ENCODE measurements at places on chromosomes 1 and 21.

- DNase-seq = peak; percentile 35
These were observed 43.4 kb upstream of the RHOU start for GRCh38 chr1:228691926-228692325.

DNA sequence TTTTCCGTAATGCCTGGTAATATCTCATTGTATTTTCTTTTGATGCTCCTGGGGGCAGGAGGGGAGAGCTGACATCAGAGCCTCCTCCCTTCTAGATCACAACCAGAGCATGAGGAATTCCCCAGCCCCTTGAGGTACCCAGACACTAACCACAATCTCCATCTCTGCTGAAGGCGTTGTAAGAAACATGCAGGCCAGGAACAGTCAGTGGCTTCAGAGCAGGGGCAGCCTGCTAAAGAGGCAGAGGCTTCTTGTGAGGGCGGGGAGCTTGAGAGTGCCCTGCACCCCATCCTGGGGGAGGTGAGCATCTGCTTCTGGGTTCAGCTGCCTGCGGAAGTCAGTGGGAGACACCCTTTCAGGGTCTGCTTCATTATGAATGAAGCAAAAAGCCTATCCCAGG lies 19.0 kb downstream of the MAPKAPK2 start:
- no peak for DNase-seq

GRCh38 chr1:109849655-109850054 lies 61.0 kb upstream of the CSF1 start:
- no peak for DNase-seq

GRCh38 chr21:26939601-26940111 lies 27.2 kb downstream of the ADAMTS5 start:
- DNase-seq = no peak

GRCh38 chr1:150615346-150616201 lies 13.8 kb downstream of the ENSA start:
- DNase-seq = no peak

DNA sequence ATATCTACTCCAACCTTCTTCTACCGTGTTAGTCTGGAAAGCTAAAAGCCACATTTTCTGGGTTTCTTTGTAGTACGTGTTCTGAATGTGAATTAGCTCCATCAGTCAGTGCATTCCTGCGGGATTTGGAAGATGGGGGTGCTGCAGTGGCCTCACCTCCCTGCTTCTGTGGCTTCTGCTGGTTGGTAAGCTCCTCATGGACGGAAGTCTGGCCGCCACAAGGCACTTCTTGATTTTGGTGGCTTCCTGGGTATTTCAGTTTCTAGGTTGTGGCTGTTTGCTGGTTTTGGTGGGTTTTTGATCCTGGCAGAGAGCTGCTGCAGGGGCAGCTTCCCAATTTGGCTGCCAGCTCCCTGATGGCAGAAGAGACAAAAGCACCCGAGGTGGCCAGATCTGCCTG lies 20.9 kb upstream of the TACSTD2 start:
- DNase-seq = no peak

DNA sequence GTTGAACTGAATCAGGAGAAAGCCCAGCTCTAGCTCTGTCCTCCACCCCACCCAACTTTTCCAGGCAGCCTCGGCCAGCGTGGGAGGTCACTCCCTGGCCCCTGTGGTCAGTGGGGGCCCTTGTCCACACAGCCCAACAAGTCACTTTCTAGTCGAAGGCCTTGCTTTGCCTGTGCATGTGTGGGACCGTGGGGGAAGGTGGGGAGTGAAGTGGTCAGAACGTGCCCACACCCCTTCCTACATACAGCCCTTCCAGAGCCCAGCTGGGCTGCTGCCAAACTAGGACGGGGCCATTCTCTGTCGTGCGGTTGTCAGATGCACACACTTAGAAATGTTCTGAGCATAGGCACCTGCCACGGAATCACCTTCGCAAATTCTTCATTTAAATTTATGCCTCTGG lies 18.0 kb downstream of the FAAP20 start:
- no peak for DNase-seq

- DNase-seq = no peak
These were observed 88.2 kb downstream of the PBX1 start for GRCh38 chr1:164647211-164647610.

DNA sequence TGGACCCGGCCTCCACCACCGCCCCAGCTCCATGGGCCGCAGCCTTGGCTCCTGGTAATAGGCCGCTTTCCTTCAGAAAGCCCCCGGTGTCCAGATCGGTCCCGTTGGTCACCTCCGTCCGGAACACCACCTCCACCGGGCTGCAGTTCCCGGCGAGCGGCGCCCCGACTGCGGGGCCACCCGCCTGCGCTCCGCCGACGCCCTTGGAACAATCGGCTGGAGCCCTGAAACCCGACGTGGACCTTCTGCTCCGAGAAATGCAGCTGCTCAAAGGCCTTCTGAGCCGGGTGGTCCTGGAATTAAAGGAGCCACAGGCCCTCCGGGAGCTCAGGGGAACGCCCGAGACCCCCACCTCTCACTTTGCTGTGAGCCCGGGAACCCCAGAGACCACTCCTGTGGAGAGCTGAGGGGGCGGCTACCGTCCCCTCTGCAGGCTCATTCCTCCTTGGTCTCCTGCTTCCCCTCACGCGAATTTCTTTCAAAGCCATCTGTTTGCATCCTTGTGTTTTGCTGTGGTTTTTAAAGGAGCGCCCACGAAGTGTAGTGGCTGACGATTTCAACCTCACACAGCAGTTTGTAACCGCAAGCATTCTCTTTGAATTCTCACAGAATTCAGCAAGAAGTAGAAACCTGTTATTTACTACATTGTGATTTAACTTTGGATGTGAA lies 6.0 kb downstream of the FCRLB start:
- DNase-seq = no peak

DNA sequence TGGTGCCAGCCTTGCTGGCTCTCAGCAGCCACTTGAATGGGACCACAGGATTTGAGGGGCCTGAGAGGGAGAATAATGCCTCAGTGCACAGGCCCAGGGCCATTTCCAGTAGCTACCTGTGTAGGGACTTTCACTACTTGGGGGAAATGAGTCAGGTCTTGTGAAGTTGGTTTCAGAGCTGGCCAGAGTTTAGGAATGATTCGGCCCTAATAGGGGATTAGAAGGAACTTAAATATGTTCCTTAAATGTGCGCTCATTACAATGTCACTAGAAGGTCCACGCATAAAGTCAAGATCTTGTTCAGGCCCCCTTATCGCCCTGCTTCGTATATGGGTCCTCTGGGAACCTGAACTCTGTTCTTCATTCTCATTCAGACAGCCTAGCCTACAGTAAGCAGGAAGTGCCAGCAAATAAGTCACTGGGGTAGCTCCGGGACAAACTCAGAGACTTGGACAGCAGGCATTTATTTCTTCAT lies 5.6 kb upstream of the AKR1A1 start:
- no peak for DNase-seq

GRCh38 chr1:118075116-118075515 lies 109.9 kb downstream of the SPAG17 start:
- DNase-seq = peak; percentile 7

- DNase-seq = no peak
These were observed 76.5 kb upstream of the BTG3 start for GRCh38 chr21:17688912-17689874.

- DNase-seq = no peak
These were observed 19.5 kb upstream of the TNFRSF1B start for GRCh38 chr1:12147201-12147701.

DNA sequence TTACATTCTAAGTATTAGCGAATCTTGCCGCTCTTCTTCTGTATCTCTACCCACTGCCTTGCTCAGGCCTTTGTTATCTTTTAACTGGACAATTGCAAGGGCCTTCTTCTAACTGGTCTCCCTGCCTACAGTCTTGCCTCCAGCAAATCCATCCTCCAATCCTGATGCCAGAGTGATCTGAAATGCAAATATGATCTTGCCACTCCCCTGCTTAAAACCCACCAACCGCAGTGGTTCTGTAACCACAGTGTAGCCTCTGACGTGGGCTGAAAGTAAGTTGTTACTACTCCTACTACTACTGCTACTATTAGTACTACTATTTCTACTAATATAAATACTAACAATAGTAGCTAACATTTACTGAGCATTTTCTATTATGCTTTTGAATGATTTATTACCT lies 12.4 kb downstream of the MOV10 start:
- DNase-seq = no peak

All from SHP77 (cell line).